LHCN-M2 (cell line): ENCODE measurements at places on chromosomes 7 and 10. TPM values are rescaled to one million over a fixed set of nuclear protein-coding genes. Genes with fewer than 3 reads are reported as not detected.

VAX1 gene
- total RNA-seq: not detected in 2 replicates

- no peak for DNase-seq
Observed at GRCh38 chr7:76193883-76194282, 7.8 kb upstream of the SRRM3 start.

DNA sequence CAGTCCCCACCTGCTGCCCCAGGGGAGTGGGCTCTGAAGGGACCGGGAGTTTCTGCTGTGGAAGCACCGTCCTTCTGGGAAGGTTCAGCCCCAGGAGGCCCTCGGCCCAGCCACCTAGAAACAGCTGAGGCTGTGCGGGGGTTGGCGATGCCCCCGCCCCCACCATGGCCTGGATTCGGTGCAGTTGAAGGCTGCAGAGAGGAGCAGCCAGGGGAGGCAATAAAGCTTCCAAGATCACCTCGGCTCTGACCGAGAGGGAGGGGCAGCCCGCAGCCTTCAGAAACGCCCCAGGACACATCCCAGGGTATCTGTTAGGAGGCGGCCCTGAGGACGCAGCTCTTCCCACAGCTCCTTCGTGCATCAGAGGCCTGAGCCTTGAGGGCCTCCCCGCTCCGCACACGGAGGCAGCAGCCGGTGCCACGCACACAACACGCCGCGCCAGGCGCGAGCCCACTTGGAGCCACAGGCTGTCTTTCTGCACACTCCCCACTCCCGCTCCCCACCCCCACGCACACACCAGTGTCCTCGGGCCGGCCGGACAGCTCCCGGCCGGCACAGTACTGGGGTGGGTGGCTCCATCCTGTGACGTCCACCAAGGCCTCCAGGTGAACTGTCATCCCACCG is 1.6 kb downstream of the KNDC1 start:
- no peak for DNase-seq

TUBAL3 gene
- not detected in 2 replicates for total RNA-seq

TMEM213 gene
- not detected in 2 replicates for total RNA-seq

- peak; percentile 73 for DNase-seq
Observed at GRCh38 chr7:116363637-116364432, 135.7 kb upstream of the CAV2 start.

DNA sequence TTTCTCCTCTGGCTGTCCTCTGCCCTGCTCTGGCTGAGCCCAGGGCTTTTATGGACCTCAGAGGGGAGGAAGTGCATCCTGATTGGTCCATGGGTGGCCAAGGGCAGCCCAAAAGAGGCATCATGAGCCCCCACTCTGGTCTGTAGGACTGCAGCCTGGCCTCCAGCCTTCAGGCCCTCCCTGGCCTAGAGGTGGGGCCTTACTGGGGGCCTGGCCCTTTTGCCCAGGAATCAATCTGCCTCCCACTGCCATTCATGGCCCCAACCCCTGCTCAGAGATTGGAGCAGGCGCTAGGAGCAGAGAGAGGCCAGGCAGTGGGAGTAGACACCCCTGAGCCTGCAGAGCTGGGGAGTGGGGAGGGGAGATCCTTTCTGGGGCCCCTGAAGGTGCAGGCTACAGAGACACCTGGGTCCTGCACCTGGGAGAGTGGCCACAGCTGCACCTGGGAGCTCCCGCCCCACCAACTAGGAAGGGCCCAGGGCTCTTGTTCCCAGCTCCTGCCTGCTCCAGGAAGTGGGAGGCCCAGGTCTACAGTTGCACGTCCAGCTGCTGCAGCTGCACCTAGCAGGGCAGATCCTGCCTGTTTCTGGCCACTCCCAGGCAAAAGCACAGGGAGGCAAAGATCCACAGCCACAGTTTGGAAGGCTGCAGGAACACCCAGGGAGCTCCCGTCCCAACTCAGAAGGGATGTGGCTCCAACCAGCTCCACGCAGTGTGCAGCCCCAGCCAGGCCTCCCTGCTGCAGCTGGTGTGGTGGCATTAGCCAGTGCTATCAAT is 6.4 kb upstream of the DYNC2I1 start:
- DNase-seq: no peak

HOXA7 gene
- 4.5 and 8.3 TPM in 2 replicates for total RNA-seq

- DNase-seq: no peak
Observed at GRCh38 chr7:135362871-135363270, 129.2 kb downstream of the STRA8 start.
